ENCODE measurements at places on chromosomes 2 and 18.

GRCh38 chr2:152166633-152167032, 8.9 kb downstream of the STAM2 start:
- no peak for DNase-seq

GRCh38 chr2:65710779-65711295, 278.4 kb upstream of the SPRED2 start:
- no peak for DNase-seq

DNA sequence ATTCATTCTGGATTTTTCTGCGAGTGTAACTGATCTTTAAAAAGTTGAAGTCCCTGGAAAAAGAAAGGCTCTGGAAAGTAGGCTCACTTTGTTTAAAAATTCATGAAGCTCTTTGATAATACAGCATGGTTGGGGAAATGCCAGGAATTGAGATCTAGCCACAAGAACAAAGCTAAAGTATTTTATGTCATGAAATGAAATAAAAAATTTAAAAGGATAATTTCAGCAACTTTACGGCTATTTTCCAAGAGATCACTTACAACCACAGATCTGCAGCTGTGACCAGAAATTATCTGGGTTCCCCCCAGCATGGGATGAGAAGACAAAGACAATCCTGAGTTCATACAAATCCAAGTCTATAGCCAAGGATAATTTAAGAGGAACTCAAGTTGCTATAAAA, 25.3 kb upstream of the RFX8 start:
- no peak for DNase-seq

DNA sequence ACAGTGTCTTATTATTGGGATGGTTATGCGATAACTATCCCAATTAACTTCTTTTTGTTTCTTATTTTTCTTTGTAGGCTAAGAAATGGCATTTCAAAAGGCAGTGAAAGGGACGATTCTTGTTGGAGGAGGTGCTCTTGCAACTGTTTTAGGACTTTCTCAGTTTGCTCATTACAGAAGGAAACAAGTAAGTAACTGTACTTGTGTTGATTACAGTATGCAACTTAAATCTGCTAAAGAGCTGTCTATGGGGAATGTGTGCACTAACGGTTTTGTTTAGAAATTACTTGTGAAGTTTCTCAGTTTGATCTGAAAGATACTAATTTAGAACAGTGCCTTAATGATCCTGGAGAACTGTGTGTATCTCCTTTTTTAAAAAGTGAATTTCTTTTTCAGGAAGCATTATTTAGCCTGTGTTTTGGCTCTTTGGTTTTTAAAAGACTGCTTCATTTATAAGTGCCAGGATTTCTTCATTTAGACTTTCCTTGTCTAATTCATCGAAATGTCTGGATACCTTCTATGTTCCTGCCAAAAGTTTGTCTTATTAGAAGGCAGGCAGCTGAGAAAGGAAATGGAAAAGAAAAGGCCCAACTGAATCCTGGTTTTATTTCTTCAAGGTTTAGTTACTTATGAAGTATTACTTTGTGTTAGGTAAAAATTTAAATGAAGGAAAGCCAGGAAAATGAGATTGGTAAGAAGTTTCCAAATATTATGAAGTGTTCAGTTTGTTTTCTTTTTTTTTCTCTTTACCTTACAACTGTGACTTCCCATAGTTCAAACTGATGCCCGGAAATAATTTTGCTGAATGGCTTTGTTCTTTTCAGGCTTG, 40.1 kb downstream of the GPD2 start:
- no peak for DNase-seq

GRCh38 chr2:189933911-189934399, 128.6 kb downstream of the MSTN start:
- no peak for DNase-seq

DNA sequence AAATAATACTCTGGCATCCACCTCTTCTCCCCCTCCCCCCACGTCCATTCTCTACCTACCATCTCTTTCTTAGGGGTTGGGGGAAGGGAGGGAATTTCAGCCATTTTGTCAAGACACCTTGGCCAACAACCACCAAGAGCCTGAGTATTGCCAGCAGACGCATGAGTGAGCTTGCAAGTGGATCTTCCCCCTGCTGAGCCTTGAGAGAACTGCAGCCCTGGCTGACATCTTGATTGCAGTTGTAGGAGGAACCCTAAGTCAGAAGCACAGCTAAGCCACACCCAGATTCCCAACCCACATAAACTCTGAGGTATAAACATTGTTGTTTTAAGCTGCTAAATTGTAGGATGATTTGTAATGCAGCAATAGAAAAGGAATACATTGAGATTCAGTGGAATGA, 165.6 kb downstream of the TMEFF2 start:
- no peak for DNase-seq

GRCh38 chr2:190318931-190319554, 583 bp downstream of the HIBCH start:
- DNase-seq = no peak

GRCh38 chr18:37429791-37430190, 135.8 kb downstream of the CELF4 start:
- no peak for DNase-seq

DNA sequence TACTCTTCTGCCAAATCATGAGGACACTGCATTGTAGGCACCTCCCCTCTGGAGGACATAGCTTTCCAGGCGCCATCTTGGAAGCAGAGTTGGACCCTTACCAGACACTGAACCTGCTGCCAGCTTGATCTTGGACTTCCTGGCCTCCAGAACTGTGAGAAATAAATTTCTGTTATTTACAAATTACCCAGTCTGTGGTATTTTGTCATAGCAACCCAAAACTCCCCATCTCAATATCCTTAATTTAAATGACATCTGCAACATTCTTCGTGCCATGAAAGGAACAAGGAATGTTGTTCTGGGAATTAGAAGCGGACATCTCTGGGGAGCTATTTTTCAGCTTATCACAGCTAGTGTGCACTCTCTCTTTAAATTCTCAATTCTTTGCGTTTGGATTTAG, 57.4 kb upstream of the CHRNA1 start:
- no peak for DNase-seq

- DNase-seq = no peak
Measured at GRCh38 chr2:183383854-183384253, 259.6 kb downstream of the NUP35 start.

DNA sequence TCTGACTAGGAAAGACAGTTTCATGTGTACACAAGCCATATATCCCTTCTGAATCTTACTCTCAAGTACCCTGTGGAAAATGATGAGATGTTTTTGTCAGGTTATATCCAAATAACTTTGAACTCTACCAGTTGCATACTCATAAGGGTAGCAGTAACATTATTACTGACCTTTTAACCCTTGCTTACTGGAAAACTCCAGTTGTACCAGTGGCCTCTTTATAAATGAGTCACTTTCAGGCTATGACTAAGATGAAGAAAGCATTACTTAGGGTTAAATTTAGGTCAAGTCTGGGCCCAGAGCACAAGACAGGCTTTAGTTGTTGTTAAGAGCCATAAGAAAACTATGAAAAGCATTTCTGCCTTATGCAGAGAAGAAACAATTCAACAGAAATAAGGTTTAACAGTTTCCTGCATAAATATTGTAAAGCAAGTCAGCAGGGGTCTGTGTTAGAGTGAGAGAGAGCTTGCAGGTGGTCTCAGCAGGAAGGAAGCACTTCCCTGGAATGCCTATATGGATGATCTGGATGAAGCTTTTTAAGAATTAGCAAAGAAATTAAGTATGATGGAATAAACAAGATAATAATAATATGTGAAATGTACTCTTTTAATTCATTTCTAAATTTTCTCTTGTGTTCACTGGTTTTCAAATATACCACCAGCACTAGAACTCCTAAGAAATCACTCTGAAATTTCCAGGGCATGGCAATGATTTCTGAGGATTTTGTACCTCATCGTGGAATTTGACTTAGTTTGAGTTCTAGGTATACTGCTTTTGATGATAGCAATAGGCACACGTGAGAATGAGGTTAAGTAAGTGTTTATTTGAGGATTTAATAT, 126.6 kb downstream of the UBE2E3 start:
- no peak for DNase-seq

DNA sequence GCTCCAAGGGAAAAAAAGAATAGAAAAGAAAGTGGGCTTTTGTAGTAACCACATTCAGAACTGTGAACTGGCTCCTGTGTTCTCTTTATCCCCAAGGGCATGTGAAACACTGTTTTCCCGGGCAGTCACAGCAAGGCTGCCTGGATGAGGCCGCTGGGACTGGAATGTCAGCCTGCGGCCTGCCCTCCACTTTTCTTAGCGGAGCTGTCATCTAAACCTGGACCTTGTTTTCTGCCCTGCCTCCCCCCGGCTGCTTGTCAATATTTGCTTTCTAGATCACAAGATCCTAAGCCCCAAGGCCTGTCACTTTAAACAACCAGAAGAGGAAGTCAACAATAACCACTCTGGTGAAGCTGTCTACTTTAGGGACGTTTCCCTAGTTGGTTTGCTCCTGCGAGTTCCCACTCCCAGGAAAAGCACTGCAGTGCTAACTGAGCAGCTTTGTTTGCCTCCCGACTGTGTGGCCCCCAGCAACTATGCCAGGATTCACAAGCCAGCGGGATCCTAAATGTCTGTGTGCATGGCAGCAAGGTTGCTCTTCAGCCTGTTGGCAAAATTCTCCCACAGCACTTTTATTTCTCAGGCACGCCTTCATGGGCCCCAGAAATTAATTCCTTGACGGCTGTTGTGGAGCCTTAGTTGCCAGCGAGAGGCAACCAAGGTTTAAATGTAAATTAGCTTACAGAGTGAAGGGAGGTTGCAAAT, 30.6 kb downstream of the SOWAHC start:
- DNase-seq = no peak

GRCh38 chr2:230797515-230798495, 66.9 kb upstream of the ITM2C start:
- no peak for DNase-seq

DNA sequence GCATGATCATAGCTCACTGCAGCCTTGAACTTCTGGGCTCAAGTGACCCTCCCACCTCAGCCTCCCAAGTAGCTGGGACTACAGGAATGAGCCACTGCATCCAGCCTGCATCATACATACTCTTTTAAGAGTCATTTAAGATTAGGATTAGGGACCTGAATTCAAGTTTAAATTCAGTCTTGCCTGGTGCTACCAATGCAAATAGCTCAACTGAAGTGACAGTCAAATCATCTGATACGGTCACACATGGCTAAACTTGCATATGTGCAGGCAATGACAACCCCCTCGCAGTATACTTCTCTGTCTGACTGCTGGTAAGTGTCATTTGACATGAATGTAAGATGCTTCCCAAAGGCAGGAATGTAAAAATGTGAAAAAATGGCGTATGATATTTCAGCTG, 31.8 kb upstream of the TMEM131 start:
- DNase-seq = no peak

GRCh38 chr18:55856229-55856628, 268.2 kb upstream of the TCF4 start:
- DNase-seq = no peak

- no peak for DNase-seq
Measured at GRCh38 chr2:101157272-101157671, 6.1 kb upstream of the TBC1D8 start.

GRCh38 chr2:23713351-23713750, 213.6 kb downstream of the ATAD2B start:
- DNase-seq = no peak

DNA sequence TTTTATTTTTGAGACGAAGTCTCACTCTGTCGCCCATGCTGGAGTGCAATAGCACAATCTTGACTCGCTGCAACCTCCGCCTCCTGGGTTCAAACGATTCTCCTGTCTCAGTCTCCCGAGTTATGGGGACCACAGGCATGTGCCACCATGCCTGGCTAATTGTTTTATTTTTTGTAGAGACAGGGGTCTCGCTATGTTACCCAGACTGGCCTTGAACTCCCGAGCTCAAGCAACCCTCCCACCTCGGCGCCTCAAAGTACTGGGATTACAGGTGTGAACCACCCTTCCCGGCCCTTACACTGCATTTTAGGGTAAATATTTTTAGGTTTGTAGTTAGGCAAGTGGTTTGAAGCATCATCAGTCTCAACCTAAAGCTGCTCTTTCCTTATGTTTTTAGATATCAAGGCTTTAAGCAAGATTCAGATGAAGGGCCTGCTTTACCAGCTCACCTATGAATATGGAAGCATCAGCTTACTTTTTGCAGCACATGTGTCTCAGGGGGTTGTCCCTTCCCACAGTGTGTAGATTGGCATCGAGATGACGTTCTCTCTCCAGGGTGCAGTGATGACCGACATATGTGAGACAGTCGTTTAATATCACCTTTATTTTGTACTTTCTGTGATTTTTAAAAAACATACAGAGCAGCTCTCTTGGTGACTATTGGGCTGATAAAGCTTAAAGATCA, 47.2 kb downstream of the ATIC start:
- DNase-seq = no peak

- DNase-seq = no peak
Measured at GRCh38 chr2:23659328-23659727, 267.6 kb downstream of the ATAD2B start.

GRCh38 chr2:216445501-216445900, 33.2 kb downstream of the SMARCAL1 start:
- DNase-seq = no peak

GRCh38 chr2:23448906-23449305, 63.9 kb downstream of the KLHL29 start:
- no peak for DNase-seq

GRCh38 chr2:28423856-28424605, 31.4 kb downstream of the FOSL2 start:
- no peak for DNase-seq

DNA sequence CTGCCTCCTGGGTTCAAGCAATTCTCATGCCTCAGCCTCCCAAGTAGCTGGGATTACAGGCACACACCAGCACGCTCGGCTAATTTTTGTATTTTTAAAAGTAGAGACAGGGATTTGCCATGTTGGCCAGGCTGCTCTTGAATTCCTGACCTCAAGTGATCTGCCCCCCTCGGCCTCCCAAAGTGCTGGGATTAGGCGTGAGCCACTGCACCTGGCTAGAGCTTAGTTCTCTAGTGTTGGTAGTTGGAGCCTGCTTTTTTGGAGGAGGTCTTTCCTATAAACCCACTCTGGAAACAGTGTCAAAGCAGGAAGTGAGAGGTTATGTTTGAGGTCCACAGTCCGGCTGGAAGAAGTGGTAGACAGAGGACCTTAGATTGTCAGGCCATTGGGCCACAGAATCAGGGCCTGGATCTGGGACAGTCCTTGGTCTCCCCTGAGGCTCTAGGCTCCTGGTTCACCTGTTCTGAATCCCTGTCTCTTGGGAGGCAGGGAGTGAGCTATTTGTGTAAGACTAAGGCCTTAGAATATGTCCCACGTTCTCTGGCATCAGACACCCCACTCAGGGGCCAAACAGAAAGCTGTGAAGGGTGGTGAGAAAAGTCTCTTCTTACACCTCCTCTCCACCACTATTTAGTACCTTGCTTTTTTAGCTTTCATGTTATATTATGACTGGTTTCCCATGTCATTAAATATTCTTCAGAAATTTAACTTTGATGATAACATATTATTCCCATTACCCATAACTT, 34.5 kb downstream of the PCBP1 start:
- DNase-seq = no peak

GRCh38 chr2:9675415-9676351, 44.9 kb upstream of the YWHAQ start:
- DNase-seq = no peak

DNA sequence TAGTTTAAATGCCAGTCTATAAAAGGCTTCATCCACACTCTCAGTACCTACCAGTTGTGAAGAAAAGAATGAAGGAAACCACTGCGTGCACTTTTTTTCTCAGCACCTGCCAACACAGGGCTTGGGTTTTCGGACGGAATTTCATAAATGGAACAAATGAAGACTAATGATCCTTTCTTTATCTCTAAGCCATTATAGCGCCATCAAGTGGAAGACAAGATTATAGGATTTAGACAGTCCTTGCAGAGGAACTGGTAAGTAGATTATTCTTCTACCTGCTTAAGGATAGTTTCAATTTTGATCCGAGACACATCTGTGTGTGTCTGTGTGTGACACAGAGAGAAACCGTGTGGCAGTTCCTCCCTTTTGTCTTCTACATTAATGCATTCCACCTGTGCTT, 245.6 kb downstream of the NRXN1 start:
- no peak for DNase-seq

GRCh38 chr2:239765076-239765845, 259.9 kb downstream of the NDUFA10 start:
- no peak for DNase-seq

All from cortex of kidney (tissue), 1 donor.